Esophagus squamous epithelium (tissue), 5 donors: ENCODE measurements at places on chromosomes 12 and 14.

DNA sequence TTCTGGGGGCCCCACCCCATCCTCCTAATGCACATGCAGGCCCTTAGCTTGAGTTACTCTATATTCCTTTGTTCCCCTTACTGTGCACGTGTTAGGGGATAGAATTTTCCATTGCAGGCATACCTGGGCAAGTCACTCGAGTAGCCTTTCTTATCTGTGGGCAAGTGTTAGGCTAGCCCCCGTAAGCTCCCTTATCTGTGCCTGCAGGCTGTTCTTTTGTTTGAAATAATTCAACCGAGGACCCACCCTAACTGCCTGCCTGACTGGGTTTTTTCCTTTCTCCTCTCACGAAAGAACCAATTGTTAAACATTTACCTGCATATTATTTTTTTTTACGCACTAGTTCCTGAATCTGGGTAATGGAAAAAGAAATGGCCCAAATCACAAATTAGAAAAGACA, 21.3 kb upstream of the BCAT1 start:
- no peak for DNase-seq

GRCh38 chr14:91286530-91286937, 42.0 kb upstream of the GPR68 start:
- DNase-seq: no peak

- no peak for DNase-seq
These were observed 20.6 kb downstream of the RDH12 start for GRCh38 chr14:67722293-67722692.

- DNase-seq: no peak
These were observed 52.4 kb downstream of the PHLDA1 start for GRCh38 chr12:75979181-75979580.

- no peak for DNase-seq
These were observed 82.7 kb upstream of the BMP4 start for GRCh38 chr14:54039311-54039710.

- DNase-seq: no peak
These were observed 92.3 kb upstream of the DCN start for GRCh38 chr12:91274916-91275315.

GRCh38 chr12:79982086-79983062, 47.5 kb upstream of the PPP1R12A start:
- DNase-seq: no peak

DNA sequence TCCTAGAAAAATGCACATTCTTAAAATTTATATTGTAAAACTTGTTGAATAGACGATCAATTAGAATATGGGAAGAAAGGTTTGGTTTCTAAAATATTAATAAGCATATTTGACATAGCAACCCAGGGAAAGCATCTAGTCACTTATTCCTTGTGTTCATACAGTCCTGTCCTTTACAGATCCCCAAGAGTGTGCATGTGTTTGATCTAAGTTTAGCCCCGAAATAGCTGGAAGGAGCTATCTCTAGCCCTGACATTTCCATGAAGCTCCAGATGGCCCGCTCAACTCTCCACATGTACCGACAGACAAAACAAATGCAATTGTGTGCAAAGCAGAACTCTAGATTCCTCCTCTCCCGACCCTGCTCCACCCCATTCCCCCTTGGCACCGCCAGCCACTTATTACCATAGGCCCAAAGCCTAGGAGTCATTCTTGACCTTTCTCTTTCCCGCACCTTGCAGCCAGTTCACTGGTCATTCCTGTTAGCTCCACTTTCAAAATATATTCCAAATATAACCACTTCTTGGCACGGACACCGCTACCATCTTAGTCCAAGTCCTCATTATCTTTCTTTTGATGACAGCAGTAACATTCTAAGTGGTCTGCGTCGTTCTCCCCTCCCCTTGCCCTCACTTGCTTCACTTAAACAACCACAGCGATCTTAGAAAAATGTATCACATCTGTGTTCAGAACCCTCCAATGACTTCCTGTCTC, 45.4 kb upstream of the GZMB start:
- DNase-seq: no peak

DNA sequence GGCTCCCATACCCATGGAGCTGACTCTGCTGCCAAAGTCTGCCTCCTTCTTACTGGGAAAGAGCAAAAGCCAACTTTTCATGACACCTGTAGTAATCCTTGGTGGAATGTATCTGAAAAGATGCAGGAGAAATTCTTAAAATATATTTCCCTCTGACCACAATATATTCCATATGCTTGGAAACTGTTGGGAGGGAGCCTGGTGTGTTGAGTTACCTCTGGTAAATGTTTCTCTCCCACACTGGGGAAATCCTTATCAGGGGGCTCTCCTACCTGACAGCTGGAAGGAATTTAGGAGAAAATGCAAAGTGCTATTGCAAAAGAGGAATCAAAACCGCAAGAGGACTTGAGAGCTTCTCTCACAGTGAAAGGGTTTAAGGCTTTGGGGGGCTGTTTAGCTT, 139.4 kb downstream of the TBX5 start:
- no peak for DNase-seq

DNA sequence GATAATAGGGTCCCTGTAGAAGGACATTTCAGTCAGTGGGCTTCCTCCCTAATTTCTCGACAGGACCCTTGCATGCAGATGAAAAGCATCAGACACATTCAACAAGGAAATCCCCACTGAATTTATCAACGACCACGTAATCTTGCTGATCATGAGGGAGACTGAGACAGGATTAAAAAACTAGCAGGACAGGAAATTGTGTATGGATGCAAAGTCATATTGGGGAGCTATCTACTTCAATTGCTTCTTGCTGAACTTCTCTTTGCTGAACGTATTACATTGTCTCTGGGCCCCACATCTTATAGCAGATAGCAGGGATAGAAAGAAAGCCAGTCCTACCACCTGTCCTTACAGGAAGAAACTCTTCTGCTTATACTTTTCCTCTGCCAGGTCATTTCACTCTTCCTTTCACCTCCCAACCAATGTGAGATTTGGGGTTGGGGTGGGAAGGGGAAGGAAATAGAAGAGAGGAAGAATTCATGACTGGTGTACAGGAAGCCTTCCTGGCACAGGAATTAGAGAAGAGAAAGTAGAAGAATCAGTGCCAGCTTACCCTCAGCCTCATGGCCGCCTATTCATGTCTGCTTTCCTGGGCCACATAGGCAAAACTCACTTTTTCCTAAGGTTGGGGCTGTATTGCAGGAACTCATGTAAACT, 333.3 kb downstream of the ZFP36L1 start:
- no peak for DNase-seq

DNA sequence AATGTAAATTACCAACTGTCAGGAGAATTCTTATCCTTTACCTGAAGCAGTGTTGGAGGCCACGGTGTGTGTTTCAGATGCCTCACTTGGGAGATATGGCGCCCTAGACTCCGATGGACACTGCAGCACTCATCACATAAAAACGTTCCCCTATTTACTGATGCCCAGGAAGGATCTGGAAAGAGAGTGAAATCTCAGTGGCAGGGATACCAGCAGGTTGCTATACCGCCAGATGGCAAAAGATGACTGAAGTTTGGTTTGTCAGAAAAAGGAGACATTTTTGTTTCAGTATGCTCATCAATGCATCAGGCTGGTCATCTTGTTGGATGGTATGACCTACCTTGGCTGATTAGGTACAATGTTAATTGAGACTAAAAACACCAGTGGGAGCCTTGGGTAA, 4.6 kb downstream of the GIT2 start:
- DNase-seq: no peak

DNA sequence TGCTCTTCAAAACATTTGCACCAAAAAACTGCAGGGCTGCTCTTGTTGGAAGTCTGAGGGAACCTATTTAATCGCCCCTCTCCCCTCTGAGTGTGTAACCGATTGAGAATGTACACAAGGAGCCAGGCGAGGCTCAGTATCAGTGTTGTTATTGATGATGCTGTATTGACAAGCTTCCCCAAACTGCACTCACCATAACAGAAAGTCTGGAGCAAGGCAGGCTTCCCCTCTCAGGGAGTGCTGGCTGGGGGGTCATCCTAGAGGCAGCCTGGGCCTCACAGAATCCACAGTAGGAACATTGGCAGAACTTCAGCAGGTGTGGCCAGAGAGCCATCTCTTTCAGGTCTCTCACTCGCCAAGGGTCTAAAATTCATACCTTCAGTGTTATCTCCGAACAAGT, 58.1 kb upstream of the TUNAR start:
- no peak for DNase-seq

DNA sequence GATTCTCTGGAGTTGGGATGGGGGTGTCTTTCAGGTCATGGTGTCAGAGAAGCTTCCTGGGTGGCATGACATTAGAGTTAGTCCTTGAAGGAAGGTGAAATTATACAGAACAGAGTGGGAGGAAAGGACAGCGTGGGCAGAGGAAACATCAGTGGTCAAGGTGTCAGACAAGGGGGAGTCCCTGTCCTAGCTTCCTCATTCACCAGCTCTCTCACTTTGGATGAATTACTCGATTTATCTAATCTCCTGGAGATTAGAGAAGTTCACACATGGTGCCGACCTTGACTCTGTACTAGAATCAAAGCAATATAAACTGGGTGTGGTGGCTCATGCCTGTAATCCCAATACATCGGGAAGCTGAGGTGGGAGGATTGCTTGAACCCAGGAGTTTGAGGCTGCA, 492.9 kb downstream of the VRK1 start:
- no peak for DNase-seq

- no peak for DNase-seq
These were observed 57.5 kb downstream of the RMST start for GRCh38 chr12:97520106-97520505.

GRCh38 chr14:79791055-79791732, 420.1 kb downstream of the DIO2 start:
- no peak for DNase-seq

DNA sequence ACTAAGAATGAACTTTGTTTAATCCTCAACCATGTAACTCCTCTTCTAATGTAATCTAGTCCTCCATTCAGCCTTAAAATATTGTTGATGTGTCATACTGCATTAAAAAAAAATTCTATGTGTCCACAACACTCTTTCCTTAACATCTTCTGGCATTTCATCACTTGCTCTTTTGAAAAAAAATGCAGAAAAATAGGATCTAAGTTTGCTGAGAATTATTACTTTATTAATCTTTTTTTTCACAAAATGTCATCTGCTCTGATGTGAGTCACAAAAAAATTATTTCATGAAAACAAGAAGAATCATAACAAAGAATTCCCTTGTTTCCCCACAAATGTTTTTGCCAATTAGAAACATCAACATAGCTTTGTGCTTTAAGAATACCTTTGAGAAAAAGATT, 410.1 kb upstream of the MGAT4C start:
- no peak for DNase-seq

- DNase-seq: no peak
These were observed at the start of gene OR6C2 for GRCh38 chr12:55443776-55444175. TSS of gene OR6C2 (plus strand) at chr12:55444076. CDS start at chr12:55452214, 8,138 bp downstream.

DNA sequence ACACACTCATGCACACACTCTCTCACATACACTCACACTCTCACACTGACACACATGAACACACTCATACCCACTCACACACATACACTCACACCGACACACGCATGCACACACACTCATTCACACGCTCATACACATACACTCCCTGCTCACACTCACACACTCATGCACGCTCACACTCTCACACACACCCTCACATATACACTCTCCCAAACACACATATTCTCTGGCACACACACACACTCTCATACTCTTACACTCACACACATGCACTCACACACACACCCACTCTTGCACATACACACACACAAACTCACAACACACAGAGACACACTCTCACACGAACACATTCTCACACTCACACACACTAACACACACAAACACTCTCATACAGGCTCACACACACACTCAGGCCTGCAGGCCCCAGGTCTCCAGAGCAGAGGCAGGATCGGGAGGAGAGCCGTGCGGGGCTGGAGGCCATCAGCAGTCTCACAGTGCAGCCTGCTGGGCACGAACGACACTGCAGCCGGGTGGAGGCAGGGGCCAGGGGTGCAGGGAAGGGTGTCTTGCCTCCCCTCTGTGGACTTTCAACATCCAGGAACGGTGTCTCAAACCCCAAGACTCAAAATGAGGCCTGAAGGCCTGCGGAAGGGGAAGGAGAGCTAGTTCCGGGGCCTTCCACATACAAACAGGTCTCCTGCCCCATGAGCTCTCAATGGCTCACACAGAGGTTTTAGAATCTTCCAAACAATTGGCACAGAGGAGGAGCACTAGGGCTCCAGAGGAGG, 148.7 kb downstream of the ANO2 start:
- DNase-seq: no peak

DNA sequence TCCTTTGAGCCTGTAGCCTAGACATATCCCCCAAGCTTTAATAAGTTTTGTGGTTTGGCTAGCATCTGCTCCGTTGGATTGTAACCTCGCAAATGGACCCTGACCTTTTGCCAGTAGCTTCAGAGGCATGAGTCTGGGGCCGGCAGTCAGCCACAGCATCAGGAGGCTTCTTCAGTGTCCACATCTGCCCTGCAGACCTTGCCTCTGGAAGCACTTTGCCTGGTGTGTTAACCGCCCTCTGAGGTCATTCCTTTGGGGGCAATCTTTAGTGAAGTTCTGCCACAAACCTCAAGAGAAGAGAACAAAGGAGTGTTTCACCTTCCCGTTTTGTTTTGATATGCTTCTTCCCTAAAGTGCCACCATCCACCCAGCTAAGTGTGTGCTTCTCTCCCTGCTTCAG, 71.4 kb downstream of the GNS start:
- DNase-seq: no peak

DNA sequence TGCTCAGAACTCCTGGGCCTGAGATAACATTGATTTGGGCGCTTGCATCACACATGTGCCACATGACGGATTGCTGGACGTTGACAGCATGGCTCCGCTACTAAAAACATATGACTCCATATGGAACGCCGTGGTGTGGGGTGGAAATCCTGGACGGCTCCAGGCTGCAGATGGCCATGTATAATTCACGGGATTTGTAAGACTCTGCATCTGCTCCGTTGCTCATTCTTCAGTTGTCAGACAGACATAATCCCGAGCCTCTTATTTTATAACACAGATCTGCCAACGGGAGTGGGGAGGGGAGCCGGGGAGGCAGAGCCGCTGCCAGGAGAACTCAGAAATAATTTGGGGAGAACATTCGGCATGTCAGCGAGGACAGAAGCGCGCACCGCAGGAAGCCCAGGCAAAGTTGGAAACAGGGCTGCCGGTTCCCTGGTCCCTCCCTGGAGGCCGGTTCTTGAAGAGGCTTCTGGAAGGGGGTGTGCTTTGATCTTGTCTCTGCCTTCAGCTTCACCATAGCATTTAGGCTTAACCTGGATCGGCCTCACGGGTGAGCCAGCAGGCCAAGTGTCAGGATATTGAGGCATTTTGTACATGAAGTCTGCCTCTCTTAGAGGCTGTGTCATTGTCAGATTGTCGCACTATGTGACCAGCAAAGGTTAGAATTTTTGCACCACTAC, 45.8 kb upstream of the MYL2 start:
- DNase-seq: no peak

GRCh38 chr12:50937653-50938052, 14.7 kb upstream of the HIGD1C start:
- DNase-seq: no peak
